GM06990 (cell line): ENCODE measurements at places on chromosomes 5 and 9.
A peak's percentile ranks its signal among the peaks of the same experiment; 100 is the strongest.

DNA sequence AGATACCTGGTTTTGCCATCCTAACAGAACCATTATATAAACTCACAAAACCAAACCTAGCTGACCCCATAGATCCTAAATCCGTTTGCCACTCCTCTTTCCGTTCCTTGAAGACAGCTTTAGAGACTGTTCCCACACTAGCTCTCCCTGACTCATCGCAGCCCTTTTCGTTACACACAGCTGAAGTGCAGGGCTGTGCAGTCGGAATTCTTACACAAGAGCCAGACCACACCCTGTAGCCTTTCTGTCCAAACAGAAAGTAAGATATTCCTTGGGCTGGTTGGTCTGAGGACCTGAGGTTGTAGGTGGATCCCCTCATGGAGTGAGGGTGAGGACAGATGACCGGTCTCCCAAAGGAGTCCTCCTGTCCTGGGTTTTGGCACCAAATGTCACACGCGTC lies 56.7 kb upstream of the NAA35 start:
- no peak for DNase-seq

DNA sequence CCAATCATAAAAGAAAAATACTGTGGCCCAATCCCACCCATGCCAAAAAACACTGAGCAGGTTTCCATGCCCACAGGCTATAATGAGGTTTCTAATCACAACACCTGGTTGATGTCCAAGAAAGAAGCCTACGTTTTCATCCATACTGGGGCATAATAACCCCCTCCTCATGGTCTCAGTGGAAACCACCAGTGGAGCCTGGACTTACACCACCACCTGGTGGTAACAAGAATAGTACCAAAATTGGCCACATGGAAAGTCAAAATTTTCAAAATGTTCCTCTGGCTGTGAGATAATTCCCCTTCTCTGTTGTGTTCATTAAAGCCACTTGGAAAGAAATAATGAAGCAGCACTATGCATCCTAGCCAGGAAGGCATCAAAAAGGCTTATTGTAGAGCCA lies 687.3 kb upstream of the ST8SIA4 start:
- DNase-seq = no peak

DNA sequence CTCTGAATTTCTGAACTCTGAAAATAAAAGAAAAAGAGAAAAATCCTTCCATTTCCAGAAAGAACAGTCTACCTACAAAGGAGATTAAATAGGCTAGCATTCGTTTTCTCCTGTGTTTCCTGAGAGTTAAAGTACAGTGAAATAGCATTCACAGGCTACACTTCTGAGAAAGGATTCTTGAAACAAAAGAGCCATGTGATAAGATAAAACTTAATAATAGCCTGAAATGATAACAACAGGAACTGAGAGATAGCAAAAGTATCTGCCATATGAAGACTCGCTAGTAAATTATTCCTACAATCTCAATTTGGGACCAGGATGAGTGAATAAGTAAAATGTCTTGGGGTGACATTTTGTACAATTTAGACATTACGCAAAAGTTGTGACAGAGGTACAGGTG lies 62.4 kb downstream of the FBN2 start:
- no peak for DNase-seq

DNA sequence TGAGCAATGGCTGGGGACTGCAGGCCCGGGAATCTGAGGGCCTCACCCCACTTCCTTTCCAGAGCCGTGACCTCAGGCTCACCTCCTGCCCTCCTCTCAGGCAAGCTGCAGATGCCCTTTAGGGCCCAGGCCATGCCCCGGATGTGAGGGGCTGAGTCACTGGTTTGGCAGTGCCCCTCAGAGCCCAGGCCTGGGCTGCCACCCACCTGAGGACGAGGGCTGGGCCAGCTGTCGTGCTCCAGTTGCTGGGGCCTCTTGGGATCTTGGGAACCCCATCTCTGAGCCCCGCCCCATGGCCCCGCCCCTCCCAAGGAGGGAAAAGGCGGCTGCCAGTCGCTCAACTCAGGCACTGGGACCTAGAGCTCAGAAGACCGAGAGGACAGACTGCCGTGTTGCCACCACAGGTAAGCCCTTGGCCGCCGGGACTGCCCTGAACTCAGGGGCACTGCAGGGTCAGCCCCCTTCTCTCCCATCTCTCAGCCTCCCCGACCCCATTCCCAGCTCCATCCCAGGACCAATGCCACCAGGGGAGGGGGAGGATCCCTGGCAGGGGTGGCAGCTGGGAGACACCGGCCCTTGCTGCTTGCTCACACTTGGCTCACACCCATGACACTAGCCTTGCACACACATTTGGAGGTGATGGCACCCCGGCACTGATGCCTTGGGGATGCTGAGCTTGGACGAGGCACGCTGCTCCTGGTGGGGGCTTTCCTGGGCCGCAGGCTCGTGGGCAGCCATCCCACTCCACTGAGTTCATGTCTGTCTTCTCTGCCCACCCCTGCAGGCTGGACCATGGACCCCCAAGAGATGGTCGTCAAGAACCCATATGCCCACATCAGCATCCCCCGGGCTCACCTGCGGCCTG lies at the start of gene CYSRT1:
Gene CYSRT1, plus strand, starts transcription at position 345 of the 865 bp plus-strand sequence. Its CDS starts 448 bp downstream, at position 793.
- no peak for DNase-seq

DNA sequence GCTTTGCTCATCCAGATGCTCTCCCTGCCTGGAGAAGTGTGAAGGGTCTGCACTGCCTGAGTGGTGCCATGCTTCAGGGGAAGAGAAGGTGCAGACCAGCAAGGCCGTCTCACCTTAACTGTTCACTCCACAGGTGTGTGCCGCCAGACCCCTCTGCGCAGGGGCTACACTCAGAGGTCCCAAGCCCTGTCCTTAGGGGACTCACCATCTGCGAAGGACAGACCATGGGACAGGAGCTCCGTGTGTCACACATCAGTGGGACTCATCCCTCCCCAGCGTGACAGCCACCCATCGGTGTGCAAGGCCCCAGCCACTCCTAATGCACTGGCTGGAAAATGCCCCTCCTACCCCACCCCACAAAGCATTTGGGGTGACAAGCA lies 142.9 kb downstream of the OLFM1 start:
- DNase-seq = no peak

- DNase-seq = no peak
Observed at GRCh38 chr9:69746859-69747560, 12.8 kb downstream of the PTAR1 start.

GRCh38 chr5:27020973-27021372 lies 17.4 kb downstream of the CDH9 start:
- DNase-seq = no peak

GRCh38 chr9:95874303-95874988 lies 1.0 kb upstream of the ERCC6L2 start:
- no peak for DNase-seq

GRCh38 chr9:109901201-109901600 lies 121.2 kb downstream of the PALM2AKAP2 start:
- DNase-seq = no peak

GRCh38 chr5:76525956-76526355 lies 97.2 kb downstream of the F2RL2 start:
- DNase-seq = no peak

GRCh38 chr5:58294598-58295305 lies 165.1 kb downstream of the PLK2 start:
- DNase-seq = no peak

DNA sequence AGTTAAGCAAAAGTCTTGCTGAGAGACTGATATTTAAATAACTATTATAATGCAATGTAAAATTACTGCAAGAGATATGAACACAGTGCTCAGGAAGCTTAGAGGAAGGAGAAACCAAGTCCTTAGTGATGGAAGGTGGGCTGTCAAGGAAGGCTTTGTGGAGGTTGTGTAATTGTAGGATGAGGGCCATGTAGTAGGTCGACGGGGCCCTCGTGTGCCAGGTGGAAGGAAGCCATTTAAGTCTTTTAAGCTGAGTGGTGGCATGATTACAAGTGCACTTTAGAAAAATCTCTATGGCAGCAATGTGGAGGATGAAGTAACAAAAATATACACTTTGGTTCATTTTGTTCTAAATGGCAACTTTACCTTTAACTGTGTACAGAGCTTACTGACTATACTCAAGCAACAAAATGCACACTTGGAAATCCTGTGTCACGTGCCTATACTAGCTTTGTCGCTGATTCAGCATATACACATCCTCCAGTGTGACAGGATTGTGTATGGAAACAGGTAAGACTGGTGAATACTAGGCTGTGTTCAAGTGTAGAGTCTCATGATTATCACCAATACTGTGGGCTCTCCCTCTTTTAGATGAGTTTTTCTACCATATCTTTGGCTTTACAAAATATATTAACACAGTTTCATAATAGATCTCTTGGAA lies 78.6 kb downstream of the TMC1 start:
- no peak for DNase-seq

GRCh38 chr9:92764988-92765936 lies 629 bp upstream of the BICD2 start:
- DNase-seq = peak; percentile 99

DNA sequence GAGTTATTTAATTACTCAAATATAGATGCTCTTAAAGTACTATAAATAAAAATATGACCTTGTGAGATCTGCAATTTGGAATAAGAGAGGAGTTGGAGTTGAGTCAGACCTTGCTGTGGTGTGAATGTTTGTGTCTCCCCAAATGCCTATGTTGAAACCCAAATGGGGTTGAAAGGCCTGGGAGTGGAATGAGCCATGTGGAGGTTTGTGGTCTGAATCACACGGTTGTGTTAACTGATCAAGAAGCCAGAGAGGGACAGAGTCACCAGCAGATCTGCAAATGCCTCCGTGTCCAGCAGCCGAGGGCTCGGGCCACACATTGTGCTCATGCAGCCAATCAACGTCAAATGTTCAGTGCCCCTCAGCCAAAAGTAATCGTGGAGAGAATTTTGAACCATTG lies 404.4 kb downstream of the ICE1 start:
- no peak for DNase-seq

DNA sequence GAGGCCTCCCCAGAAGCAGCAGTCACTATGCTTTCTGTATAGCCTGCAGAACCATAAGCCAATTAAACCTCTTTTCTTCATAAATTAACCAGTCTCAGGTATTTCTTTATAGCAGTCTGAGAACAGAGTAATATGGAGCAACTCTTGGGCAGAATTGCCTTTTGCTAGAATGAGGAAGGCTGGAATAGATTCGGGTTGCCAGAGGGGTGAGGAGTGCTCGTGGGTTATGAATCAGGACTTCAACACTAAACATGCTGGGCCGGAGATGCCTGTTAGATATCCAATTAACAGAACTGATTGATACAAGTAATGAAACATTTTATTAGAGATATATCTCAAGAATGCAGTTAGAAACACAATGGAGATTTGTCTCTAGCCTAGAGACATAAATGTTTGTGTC lies 140.9 kb upstream of the MAP3K1 start:
- no peak for DNase-seq

- DNase-seq = peak; percentile 8
Observed at GRCh38 chr5:86880785-86881492, 263.2 kb downstream of the COX7C start.

DNA sequence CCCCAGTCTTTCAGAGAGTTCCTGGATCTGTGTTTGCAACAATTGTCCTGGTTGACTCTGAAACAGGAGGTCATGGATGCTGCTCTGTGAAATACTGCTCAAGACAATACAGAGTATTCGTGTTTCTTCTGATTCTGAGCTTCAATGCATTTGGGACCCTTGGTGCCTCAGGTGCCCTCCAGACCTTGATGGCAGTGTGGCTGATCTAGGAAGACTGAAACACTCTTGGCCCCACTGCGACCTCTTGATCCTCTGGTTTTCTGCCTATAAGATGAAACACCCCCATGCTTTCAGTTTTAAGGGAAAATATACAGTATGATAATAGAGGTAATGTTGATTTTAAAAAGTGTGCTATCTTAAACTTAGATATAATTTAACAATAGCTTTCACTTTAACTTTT lies 67.6 kb downstream of the GDNF start:
- DNase-seq = no peak

DNA sequence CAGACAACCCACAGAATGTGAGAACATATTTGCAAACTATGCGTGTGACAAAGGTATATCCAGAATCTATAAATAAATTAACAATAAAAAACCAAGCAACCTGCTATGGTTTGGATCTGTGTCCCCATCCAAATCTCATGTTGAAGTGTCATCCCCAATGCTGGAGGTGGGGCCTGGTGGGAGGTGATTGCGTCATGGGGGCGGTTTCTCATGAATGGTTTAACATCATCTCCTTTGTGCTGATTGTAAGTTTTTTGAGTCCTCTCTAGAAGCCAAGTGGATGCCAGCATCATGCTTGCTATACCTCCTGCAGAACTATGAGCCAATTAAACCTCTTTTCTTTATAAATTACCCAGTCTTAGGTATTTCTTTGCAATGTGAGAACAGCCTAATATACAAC lies 335.4 kb downstream of the MAN2A1 start:
- no peak for DNase-seq

DNA sequence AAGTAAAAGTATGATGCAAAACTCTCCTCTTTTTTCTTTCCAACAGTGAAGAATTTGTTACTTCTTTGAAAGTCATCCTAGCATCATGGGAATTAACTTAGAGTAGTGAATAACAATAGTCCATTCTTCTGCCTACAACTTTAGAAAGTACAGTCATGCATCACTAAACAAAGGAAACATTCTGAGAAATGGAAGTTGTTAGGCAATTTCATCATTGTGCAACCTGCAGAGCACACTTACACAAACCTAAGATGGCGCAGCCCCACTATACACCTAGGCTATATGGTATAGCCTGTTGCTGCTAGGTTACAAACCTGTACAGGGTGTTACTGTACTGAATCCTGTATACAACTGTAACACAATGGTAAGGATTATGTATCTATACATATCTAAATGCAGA lies 1209.3 kb upstream of the C9orf72 start:
- no peak for DNase-seq

- no peak for DNase-seq
Observed at GRCh38 chr5:152137063-152137462, 212.4 kb upstream of the GLRA1 start.

DNA sequence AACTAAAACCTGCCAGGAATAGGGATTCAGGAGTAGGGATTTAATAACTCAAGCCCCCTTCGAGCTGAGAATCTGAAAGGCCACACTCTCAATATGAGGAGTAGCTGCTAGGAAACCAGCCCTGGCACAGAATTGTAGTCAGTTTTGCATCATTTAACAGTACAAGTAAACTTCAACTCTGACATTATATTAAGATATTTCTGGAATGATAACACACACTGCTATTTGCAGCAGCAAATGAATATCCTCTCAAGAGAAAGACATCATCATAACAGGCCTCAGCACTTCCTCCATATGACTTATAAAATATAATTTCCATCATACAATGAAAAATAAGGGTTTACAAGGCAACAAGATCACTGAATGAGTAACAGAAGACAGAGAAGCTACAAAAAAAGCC lies 138.2 kb upstream of the RFX3 start:
- no peak for DNase-seq

DNA sequence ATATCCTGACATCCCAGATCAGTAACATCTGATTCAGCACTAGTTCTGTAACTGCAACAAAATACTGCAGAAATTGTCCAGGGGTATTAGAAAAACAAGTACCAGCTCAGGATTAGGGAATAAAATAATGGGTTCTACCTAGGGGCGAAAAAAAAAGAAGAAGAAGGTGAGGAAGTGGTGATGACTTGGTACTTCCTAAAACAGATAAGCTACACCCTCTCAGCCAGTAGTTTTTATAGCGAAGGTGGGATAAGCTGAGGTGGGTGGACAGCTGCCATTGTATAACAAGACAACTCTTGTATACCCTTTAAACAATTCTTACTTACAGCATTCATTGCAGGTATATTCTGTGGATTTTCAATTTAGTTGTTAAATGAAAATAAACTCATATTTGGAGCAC lies 19.1 kb downstream of the RAPGEF6 start:
- DNase-seq = no peak

GRCh38 chr9:120184266-120184665 lies 395.7 kb downstream of the CDK5RAP2 start:
- no peak for DNase-seq
